ENCODE measurements at places on chromosomes 1 and 21.
A peak's percentile ranks its signal among the peaks of the same experiment; 100 is the strongest.

DNA sequence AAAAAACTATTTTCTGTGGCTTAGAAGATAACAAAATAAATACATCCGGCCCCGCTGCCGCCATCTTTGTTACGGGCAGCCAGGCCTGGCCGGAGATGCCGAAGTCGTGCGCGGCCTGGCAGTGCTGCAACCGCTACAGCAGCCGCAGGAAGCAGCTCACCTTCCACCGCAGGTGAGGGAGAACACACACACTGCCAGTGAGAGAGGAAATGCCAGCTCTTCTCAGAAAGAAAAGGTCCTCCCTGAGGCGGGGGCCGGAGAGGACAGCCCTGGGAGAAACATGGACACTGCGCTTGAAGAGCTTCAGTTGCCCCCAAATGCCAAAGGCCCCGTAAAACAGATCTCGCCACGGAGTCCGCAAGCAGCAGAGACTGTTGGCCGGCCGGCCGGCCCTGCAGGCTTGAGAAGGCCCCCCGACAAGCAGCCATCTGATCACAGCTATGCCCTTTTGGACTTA lies 323.2 kb downstream of the AMY1C start:
- DNase-seq = no peak

GRCh38 chr1:9100471-9101043 lies 28.3 kb downstream of the GPR157 start:
- DNase-seq = no peak

DNA sequence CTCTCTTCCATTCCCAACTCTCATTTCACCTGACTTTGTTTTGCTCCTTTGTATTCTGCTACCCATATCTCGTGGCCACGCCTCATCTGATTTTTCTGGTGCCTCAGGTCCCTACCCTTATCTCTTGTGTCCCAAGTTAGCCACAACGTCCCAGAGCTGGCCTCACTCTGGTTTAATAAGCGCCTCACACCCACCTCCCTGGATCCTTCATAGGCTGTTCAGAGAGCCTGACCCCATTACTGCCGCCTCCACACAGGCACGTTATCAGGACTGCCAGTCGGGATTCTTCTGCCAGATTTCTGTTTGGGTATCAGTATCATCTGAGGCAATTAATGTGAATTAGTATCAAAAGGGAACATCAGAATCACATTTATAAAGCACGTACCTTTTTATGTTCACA lies 34.7 kb upstream of the TMEM125 start:
- no peak for DNase-seq

DNA sequence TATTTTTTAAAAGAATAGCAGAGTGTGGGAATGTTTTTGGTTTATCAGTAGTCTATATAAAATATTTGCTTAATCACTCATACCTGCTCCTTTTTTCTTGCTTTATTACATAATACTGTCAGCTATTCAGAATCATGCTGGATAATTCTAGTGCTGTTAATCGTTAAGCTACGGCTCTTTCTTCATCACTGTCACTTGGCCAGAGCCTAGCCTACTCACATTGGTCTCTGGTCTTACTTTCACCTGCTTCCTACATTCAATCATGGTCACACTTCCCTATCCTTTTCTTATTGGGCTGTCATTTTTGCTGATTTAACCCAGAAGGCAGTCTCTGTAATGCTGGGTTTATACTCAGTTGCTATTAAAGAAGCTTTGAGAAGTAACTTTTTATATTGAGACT lies 2.5 kb downstream of the KLHL20 start:
- no peak for DNase-seq

DNA sequence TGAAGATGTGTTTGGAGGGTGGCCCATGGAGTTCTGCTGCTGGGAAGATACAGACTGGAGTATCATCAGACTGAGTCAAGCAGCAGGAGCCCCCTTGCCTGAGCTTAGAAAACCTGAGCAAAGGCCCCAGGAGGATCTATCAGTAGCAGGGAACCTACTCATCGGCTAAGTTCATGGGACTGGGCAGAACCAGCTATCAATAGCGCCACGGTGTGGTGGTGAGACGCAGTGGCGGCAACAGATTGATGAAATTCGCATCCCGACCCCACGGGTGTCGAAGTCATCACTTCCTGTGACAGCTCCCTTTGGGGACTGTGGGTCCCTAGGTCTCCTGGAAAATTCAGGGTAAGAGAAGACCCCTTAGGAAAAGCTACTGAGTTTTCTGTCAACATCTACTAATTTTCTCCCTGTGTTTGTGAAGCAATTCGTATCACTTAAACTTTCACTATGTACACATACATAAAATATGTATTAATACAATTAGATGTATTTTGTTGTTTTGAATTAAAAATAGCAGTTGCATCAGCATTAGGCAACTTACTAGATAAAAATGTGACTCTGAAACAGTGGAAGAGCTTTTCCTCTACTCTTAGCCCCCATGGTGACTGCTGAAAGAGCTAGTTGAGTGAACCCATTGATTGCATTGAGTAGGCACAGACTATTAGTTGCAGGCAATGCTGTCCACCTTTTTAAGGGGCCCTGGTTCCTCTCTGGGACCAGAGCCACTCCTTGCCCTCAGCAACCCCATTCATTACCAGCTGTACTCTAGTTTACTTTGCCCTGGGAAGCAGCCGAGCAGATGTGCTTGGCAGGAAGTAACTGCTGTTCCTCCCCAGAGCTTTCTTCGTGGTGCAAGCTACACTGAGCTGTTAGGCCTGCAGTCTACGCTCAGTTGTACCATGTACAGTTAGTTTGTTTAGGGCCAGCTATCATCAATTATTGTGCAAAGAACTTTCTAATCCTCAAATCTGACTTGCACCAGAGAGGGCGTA lies 7.3 kb upstream of the CACNA1S start:
- DNase-seq = peak; percentile 53

DNA sequence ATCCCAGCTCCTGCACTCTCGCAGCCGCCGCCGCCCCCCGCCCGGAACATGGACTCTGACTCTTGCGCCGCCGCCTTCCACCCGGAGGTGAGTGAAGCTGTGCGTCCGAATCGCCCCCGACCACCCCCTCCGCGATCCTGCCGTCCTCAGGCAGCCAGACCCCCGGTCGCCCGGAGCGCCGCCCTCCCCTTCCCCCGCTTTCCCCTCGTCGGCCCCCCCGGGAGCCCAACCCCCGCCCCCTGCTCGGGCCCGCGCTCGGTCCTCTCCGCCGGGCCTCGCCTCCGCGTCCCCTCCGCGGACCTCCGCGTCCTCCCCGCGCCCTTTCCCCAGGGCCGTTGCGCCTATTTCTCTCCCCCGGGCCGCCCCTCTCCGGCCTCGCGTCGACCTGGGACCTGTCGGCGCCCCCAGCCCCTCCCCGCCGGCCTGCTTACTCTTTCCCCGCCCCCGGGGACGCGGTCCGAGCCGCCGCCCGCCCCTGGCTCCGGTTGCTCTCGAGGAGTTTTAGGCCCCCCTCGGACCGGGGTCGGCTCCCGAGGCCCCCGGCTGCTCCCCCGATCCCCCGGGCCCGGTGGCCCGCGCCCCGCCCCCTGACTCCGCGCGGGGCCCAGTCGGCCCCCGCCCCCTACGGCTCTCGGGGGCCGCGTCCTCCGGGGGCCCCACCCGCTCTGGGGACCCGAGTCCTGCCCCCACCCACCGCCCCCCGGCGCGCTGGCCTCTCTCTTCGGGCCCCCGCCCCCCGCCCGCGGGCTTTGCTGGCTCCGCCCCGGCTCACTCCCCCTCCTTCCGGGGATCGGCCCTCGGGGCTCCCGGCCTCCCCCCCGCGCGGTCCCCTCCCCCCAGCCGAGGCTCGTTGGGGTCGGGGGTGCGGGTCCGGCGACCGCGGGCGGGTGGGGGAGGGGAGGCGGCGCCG lies 743 bp downstream of the PHF13 start:
- peak; percentile 84 for DNase-seq

DNA sequence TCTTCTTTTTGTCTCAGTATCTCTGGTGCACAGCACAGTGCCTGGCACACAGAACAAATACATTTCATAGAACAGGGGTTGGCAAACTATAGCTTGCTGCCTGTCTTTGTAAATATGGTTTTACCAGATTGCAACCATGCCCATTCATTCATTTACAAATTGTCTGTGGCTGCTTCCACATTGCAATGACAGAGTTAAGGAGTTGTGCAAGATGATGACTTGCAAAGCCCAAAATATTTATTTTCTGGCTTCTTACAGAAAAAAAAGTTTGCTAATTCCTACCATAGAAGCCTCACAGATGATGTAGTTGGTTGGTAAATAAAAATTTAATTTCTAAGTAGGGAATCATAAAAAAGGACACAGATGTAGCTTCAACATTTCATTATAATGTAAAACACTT lies 11.2 kb upstream of the HMGB4 start:
- DNase-seq = no peak

GRCh38 chr1:220887520-220888416 lies 8.5 kb downstream of the HLX start:
- DNase-seq = no peak

- no peak for DNase-seq
Measured at GRCh38 chr1:235597867-235598553, 51.6 kb downstream of the GNG4 start.

DNA sequence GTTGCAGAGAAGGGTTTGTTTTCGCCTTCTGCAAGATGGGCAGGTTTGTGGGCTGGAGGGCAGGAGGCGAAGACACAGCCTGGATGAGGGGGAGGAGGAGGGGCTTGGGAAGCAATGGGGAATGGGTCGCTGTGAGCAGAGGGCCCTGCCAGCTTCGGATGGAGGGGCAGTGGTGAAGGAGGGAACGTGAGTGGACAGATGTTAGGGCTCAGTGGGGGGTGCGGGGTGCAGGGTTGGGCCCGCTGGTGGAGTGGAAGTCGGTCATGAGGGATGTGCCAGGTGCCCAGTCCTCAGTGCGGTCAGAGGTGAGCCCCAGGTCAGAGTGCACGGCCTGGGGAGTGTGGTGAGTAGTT lies 55.5 kb upstream of the ABCG1 start:
- DNase-seq = no peak

DNA sequence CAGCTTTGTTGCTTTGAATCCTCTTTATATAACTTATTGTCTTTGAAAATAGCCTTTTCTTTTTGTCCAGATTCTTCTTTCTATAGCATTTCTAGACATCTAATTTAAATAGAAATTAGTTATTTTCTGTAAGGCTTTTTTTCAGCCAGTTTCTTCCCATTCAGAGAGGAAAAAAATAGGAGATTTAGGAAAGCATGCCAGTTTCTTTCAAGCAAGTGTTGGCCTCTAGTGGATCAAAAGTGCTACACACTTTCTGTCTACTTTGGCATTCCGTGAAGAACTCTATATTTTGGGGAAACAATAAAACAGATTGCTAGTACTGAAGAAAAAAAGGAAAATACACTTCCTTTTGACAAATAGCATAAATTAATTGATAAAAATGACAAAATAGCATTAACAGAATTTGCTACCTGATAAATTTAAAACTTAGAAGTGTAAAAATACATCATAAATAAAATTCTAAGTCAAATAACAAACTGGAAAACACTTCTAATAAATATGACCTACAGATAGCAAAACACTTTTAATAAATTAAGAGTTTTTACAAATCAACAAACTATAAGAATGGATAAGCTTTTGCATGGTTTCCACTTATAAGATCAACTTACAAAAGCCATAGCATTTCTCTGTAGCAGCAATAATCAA lies 13.1 kb upstream of the EXO1 start:
- no peak for DNase-seq

- no peak for DNase-seq
Measured at GRCh38 chr1:119790451-119791198, 20.6 kb downstream of the REG4 start.

DNA sequence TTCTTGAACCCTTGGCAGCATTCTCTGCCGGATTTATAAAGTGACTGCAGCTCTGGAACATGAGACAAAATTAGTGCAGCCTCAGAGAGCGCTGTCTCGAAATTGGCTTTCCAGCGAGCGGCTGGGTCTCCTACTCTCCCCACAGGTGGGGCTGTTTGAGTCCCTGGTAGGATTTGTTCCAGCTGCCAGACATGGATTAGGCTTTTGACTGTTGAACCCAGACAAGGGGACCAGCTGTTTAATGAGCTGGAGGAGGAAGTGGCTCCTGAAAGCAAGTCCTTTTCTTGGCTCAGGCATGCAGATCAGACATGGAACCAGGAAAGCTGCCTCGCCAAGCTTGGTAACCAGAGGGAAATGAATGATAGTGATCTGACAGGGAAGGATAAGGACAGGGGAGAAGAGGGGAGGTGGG lies 69.6 kb downstream of the UBIAD1 start:
- DNase-seq = no peak

- DNase-seq = no peak
Measured at GRCh38 chr1:10900251-10900651, 103.8 kb upstream of the CASZ1 start.

DNA sequence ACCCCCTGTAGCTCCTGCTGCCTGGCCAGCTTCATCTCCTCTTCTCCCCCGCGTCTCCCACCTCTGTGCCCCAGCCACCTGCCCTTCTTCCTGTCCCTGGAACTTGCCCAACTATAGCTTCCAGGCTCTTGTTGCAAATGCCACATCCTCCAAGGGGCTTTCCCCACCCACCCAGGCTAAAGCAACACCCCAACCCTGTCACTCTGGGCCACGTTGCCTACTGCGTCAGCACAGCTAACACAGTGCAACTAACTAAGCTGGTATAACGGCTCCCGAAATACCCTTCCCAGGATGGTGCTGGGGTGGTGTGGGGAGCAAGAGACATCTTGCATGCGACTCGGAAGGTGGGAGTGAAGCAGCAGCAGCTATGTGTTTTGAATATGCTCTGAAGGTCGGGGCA lies 19.7 kb downstream of the CAMK2N1 start:
- DNase-seq = peak; percentile 39

- no peak for DNase-seq
Measured at GRCh38 chr1:202291961-202292712, 49.6 kb downstream of the UBE2T start.

DNA sequence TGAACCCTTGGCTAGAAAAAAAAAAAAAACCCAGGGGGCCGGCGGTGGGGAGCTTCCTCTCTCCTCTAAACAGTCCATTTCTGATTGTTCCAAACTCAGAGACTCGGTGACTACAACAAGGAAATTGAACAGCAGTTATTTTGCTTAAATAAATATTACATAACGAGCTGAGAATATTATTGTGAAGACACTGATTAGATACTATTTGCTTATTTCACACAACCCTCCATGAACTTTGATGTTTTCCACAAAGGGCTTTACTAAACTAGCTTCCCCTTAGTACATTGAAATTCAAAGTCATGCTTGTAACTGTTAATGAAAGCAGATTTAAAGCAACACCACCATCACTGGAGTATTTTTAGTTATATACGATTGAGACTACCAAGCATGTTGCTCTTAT lies at the start of gene CFHR5:
CFHR5 (plus strand) TSS at position 279 of the 400 bp plus-strand sequence; CDS start at position 388, 109 bp downstream.
- no peak for DNase-seq

- no peak for DNase-seq
Measured at GRCh38 chr1:7743346-7743745, 27.8 kb upstream of the VAMP3 start.

DNA sequence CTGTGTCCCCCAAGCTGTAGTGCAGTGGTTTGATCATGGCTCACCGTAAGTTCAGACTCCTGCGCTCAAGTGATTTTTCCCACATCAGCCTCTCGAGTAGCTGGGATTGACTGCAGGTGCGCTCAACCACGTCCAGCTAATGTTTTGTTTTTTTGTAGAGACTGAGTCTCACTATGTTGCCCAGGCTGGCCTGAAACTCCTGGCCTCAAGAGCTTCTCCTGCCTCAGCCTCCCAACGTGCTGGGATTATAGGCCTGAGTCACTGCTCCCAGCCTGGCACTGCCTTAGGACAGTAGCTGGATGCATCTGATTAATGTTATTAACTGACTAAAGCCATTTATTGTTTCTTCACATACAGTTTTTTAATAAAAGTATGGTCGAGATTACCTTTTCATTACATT lies 40.2 kb downstream of the RNF11 start:
- DNase-seq = no peak

Measured in GM10248 (cell line).